ENCODE measurements at places on chromosomes 12 and 14.

GRCh38 chr14:104386151-104386841, 193.3 kb upstream of the C14orf180 start:
- no peak for DNase-seq

- no peak for DNase-seq
Observed at GRCh38 chr12:77104286-77104685, 38.9 kb upstream of the E2F7 start.

DNA sequence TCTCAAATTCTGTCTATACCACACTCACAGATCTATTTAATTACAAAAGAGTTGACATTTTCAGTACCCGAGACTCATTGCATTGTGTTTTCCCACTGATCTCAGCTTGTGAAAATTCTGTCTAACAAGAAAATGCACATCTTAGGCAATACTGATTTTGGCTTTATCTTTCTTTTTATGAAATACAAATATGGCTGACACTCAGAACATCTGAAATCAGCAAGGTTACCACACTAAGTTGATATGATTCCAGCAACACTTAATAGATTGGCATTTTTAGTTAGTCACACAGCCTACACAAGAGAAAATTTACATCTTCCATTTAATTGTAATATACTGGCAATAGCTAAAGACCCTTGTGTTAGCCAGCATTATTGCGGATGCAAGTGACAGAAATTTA, 40.3 kb downstream of the PEX5 start:
- DNase-seq = no peak

- no peak for DNase-seq
Observed at GRCh38 chr12:57037264-57037663, 12.7 kb downstream of the MYO1A start.

- DNase-seq = no peak
Observed at GRCh38 chr14:68552075-68552474, 240.8 kb downstream of the ZFP36L1 start.

GRCh38 chr12:38053655-38054464, 262.7 kb upstream of the ALG10B start:
- no peak for DNase-seq

DNA sequence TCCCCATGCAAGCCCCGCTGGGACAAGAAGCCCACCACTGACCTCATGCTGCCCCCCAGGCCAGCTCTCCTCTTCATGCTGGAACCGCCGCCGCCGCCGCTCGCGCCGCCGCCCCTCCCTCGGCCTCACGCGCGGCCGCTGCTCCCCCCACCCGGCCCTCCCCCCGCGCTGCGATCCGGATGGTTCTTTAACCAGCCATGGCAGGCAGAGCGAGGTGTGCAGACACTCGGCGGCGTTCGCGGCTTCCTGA, at the start of gene DCAF5:
DCAF5 (minus strand) TSS at position 218 of the 250 bp plus-strand sequence; CDS start at position 77, 141 bp downstream.
- DNase-seq = no peak

- DNase-seq = no peak
Observed at GRCh38 chr12:132827763-132828703, 636 bp downstream of the GOLGA3 start.

DNA sequence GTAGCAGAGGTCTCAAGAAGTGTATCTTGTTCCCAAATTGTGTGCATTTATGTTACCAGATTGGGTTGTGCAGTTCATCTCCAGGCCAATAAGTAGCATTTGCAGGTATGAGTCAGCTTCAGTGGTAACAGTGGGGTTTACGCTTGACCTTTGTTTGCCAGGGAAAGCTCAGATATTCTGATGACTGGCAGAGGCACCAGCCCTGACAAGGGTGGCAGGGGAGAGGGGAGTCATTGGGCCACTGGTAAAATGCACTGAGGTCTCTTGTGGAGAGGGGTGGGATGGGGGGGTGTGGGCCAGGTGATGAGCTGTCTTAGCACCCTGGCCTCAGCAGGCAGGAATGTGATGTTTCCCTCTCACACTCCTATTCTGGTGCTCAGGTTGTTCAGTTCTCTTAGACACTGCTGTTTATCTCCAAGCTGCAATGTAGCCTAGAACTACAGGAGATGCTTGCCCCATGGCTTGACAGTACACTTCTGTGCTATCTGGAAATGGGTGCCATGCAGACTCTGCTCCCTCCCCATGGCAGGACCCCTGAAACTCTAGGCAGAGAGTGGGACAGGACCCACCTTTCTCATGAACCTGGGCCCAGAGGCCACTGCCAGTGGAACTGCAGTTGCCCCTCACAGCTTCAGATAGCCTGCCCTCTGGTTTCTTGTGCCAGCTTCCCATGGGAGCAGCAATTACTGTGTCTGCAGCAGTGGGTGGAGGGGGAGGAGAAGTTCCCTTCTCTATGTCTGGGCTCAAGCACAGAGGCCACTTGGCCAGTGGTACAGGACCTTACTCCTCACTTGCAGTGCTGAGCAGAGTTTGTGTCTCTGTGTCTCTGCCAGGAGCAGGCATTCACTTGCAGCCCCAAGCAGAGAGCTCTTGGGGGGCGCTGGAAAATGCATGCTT, 31.9 kb downstream of the USP15 start:
- DNase-seq = no peak

- DNase-seq = no peak
Observed at GRCh38 chr14:101884934-101885576, 79.3 kb upstream of the DYNC1H1 start.

- DNase-seq = no peak
Observed at GRCh38 chr12:128471491-128471890, 204.5 kb downstream of the TMEM132C start.

GRCh38 chr14:68779761-68780323, 13.0 kb downstream of the ZFP36L1 start:
- no peak for DNase-seq

GRCh38 chr12:47652521-47653234, 53.2 kb downstream of the RPAP3 start:
- no peak for DNase-seq

GRCh38 chr12:42968426-42968825, 378.9 kb upstream of the PRICKLE1 start:
- DNase-seq = no peak

DNA sequence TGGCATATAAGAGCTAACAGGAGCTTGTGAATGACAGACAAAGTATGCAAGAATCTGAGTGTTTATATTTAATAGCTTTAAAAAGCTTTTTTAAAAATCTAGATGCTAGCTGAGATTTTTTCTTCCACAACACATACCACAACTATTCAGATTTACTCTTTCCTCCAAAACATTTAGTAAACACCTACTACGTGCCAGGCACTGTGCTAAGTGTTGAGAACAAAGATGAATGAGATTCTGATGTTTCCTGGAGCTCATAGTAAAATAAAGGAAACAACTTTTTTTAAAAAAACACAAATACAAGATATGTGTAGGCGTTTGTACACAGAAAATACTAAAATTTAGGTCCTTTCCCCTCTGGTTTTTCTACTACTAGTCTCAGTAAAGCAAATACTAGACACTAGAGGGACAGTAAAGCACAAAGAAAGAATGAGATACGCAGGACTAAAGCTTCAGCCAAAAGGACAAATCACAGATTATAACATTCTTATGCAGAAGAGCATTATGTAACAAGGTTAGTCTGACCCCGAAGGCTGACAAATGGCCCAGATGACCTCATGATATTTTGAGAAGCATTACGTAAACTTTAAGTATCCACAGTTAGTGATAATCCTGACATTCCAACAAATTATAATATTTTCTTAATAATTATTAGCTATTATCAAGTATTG, 78.6 kb upstream of the PAWR start:
- no peak for DNase-seq

GRCh38 chr12:39070775-39071174, 165.4 kb upstream of the CPNE8 start:
- DNase-seq = no peak

GRCh38 chr14:89947344-89947743, 7.2 kb downstream of the EFCAB11 start:
- DNase-seq = no peak

DNA sequence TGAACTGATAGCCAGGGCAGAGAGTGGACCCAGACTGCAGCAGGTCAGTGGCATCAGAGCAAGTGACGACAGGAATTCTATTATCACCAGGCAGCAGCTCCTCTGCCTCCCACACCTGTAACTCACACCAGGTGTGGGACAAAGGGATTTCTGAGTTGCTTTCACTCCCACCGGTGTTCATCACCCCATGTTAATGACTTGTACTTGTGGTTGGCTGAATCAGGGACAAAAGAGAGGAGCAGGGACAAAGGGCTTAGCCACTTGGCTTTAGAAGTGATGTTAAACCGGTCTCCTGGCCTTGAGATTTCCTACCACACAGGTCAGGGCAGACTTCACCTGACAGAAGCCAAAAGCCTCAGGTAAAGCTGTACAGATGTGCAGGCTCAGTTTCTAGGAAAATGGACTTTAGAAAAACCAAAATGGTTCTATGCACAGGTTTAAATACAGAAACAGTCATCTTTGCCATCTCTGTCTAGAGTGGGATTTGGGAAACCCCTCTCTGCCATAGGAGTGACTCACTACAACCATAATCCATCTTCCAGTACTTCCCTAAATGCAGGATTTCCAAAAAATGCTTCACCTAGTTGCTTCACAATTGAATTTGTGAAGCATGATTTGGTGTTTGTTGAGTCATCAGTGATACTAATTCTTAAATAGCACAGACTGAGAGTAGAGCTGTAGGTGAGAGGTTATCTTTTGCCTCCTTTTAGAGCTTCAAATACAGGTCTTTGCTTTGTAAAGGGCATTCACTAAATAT, 158.5 kb downstream of the PRKCH start:
- no peak for DNase-seq

DNA sequence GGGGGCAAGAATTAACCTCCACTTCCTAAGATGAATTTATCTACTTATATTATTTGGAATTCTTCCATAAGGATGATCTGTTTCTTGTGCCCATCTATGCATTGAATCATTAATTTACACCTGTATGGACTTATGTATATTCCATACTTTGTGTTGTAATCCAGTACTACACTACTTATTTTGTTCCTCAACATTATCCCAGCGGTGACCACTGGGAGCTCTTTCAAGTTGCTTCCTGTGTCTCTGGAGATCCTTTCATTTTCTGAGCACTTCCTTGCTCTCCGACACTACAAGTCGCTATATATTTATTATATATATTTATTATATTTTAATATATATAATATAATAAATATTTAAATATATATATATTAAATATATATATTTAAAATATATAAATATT, 54.9 kb upstream of the SCN8A start:
- DNase-seq = no peak

DNA sequence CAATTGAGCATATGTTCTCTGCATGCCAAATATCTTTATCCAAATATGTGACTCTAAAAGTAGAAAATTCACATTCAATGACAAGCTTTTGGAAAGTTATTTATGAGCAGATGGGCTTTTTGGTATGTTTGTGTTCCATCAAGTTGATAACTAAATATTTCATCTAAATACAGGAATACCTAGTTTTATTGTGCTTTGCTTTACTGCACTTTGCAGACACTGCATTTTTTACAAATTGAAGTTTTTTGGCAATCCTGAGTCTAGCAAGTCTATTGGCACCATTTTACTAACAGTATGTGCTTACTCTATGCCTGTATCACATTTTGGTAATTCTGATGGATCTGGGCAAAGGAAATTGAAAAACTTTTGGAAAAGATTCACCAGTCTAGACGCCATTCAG, 133.8 kb downstream of the ATXN7L3B start:
- no peak for DNase-seq

DNA sequence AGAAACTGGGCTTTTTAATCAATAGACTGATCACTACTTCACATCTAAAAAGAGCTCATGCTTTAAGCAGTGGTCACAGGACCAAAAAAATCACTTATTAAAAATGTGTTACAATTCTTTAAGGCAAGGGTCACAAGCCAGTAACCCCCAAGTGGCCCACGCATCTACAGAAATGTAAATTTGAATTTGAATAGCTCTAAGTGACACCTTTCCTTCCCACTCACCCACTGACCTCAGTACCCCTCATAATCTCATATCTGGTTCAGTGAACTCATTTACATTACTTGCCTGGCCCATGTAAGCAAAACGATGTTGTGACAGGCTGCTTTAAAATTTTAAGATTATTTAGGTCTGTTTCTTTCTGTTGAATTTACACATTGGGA, 27.4 kb downstream of the NELL2 start:
- no peak for DNase-seq

GRCh38 chr14:56147449-56147848, 29.2 kb downstream of the PELI2 start:
- DNase-seq = no peak

- DNase-seq = no peak
Observed at GRCh38 chr12:95164656-95165055, 52.6 kb downstream of the FGD6 start.

DNA sequence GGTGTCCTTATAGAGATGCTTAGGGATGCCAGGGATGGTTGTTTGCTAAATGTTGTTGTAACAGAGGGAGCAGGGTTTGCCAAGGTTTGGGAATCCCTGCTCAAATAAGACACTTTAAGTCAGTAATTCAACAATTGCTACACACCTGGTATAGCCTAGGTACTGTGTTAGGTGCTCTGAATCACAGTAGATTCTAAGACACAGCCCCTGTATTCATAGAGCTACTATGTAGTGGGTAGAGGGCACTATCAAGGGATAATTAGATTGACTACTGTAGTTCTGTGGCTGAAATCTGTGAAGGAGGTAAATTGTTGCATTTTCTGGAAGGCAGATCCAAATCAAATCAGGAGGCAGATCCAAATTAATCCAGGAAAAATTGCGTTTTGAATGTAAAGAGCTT, 149.2 kb downstream of the C12orf75 start:
- DNase-seq = no peak

DNA sequence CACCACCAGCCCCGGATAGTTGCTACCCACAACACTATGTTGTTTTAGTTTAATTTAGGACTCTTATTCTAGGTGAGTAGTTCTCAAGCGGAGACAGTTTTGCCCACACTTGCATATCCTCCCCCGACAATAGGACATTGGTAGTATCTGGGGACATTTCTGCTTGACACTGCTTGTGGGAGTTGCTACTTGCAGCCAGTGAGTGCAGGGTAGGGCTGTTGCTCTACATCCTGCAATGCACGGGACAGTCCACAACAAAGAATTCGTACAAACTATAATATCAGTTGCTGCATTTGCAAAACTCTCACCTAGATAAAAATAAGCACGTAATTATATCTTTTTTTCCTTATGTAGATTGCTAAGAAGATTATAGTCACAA, 111.8 kb upstream of the DNM1L start:
- DNase-seq = no peak

- no peak for DNase-seq
Observed at GRCh38 chr12:75840994-75841355, 190.6 kb downstream of the PHLDA1 start.

DNA sequence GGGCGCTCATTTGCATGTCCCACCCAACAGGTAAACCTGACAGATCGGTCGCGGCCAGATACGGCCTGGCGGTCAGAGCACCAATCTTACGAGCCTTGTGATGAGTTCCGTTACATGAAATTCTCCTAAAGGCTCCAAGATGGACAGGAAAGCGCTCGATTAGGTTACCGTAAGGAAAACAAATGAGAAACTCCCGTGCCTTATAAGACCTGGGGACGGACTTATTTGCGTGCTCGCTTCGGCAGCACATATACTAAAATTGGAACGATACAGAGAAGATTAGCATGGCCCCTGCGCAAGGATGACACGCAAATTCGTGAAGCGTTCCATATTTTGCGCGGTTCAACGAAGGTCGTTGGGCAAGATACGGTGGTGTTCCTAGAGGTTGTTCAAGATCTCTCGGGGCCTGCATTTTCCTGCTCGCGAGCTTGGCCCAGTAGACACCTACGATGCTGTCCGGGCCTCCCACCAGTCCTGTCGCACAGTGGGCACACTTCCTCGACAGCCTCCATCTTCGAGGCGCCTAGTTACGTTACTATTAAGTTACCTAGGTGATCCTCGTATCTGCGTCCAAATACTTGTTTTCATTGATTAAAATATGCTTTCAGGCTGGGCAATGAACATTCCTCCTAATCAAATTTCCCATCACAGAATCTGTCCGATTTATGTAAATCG, at the start of gene RNU6-7:
RNU6-7 (plus strand) TSS at position 230 of the 675 bp plus-strand sequence.
- DNase-seq = peak; percentile 16

GRCh38 chr14:67516676-67517075, 16.4 kb upstream of the PLEKHH1 start:
- no peak for DNase-seq
